Posterior cingulate gyrus (tissue), 11 donors: ENCODE measurements at places on chromosomes 5 and 9.

DNA sequence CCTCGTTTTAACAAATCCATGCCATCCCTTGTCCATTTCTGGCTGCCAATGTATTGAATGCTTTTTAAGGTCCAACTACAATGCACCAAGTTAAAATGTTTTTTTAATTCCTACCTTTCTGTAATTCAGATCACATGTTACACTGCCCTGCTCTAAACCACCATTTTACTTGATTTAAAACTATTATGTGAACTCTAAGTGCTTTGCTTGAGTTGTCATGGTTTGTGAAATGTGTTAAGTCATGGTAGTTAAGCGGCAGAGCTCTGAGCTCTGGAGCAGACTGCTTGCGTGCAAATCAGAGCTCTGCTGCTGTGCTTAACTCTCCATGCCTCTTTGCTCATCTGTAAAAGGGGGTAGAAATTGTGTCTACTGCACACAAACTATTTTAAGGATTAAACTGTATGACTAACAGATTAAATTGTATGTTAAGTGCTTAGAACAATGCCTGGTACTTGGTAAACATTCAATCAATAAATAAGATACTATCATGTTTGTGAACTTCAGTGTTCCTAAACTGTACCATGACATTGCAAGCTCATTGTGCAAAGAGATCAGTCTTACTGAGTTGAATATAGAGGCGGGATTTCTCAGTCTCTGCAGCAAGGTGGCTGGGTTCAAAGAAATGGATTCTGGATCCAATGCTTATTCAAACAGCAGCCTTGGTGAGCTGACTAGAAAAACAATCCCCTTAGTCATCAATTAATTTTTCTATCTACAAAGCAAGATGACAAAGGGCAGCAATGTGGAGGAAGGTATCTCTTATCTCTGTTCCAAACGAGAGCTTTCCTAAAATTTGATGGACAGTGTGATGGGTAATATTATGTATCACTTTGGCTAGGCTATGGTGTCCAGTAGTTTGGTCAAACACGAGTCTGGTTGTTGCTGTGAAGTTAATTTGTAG is 16.1 kb upstream of the CMBL start:
- no peak for DNase-seq

DNA sequence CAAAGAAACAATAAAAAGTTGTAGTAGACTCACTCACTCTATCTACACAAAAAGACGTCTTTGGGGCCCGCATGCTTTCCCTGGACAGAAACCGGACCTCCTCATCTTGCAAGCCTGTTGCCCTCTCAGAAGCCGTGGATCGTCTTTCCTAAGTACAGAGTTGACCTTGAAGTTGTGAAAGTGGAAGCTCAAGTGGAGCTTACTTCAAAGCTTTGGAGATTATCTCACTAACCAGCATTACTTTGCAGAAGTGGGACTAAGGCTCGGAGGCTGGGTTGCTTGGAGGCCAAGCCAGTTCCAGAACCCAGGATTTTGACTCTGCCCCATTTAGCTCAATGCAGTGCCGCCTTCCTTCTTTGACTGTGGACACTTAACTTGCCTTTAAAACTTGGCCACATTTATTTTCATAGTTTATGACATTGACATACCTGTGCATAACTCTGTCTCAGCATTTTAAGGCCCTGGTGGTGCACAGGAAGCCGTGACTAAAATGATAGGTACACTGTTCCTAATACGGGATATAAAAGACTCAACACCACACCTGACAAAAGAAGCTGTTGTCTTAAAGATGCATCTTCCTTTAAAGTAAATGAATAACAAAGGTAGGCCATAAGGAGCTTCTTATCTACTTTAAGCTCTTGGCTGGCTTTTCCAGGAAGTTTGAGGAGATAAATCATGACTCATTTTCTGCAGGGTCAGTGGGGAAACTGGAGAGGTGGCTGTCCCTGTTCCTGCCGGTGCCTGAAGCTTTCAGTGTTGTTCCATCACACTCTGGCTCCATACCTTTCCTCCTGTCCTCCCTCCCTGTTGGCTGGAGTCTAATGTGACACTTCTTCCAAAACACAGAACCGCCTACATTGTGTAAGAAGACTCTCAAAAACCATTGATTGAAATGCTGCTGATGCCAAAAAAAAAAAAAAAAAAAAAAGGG is 10.7 kb downstream of the SLC25A25 start:
- no peak for DNase-seq

- DNase-seq, result no peak
Measured at GRCh38 chr5:111225926-111226325, 1.7 kb downstream of the CAMK4 start.

GRCh38 chr5:76487821-76488220 is 84.7 kb downstream of the IQGAP2 start:
- no peak for DNase-seq

DNA sequence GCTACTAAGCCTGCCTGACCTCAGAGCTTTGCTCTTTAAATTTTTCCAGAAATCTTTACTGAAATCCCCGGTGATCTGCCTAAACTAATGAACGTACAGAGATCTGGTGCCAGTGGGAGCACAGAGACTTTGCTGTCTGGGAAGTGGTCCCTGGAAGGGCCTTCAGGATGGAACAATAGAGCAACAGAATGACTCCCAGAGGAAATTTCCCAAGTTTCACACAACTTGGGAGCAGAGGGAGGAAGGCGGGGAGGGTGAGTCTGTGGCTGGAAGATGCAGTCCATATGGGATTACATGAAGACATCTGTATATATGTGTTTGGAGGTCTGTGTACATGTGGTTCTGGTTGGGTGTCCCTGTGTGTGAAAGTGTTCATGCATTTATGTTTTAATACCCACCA is 638.3 kb downstream of the CCDC171 start:
- no peak for DNase-seq

DNA sequence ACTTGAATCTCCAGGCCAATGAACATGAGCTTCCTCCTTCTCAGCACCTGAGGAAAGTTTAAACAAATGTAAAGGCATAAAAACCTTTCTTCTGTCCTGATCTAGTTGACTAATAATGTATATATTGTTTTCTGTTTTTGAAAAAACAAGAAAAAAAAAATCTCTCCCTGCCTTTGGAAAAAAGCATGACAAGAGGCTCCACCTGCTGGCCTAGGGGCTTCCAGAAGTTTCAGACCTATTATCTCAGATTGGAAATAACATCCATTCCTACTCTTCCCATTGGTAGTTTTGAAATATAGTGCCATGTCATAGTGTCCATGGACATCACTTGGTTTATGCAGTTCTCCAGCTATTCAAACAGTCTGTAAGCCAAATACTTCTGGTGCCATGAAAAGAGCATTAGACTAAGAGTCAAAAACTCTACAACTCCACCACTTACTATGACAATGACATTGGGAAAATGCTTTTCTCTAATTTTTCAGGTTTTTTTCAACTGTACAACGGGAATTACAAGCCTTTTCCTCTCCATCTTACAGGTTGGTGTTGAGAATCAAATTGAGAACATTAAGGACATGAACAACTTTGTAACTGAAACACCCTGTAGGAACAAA is 409.6 kb upstream of the MPDZ start:
- DNase-seq, result peak; percentile 11

GRCh38 chr5:109191153-109191558 is 218.6 kb downstream of the PJA2 start:
- DNase-seq, result no peak

GRCh38 chr5:40397091-40397490 is 282.6 kb upstream of the PTGER4 start:
- DNase-seq, result no peak

DNA sequence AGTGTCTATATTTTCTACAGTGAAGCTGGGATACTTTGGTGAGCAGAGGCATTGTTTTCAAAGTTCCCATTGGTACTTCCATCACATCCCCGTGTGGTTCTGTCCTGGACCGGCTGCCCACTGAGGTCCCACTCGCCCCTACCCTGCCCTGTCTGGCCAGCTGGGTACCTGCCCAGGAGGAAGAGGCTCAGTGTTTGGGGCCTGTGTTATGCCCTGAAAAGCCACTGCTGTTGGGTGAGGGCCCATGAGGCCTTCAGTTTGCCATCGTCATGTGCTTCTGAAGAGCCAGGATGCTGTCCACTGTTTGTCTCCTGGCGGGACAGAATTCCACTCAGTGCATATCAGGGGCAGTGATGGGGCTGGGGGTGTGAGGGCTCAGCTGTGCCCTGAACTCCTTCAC is 2.6 kb upstream of the CEP72 start:
- peak; percentile 66 for DNase-seq

DNA sequence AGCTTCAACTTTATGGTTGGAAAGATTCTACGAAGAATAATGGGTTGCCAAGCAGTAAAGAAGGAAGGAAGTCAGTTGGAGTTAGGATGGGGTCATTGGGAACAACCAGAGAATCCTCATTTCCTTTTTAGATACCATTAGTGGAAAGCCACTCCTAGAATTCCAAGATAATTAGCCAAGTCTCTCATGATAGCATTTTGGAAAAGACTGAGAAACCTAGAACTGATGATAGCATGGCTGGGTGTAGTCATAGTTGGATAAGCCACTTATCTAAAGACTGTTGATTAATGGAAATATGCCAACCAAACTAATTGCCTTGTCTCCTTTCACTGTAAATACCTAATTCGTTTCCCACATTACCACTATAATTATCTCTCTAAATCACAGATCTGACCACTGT is 377.0 kb downstream of the GLIS3 start:
- DNase-seq, result no peak

- DNase-seq, result no peak
Measured at GRCh38 chr5:145921211-145921610, 15.2 kb upstream of the SH3RF2 start.

GRCh38 chr5:134437847-134438581 is 26.3 kb upstream of the CDKN2AIPNL start:
- DNase-seq, result peak; percentile 67
